Stimulated activated CD4-positive, alpha-beta T cell treated with anti-CD3 and anti-CD28 coated beads, Interleukin-1b, Interleukin-23, amount 100 ng/mL, for 1 hour (primary cell): ENCODE measurements at places on chromosomes 7 and 10.

- DNase-seq = no peak
Measured at GRCh38 chr7:29764227-29764626, 42.1 kb upstream of the WIPF3 start.

- peak; percentile 60 for DNase-seq
Measured at GRCh38 chr7:143305423-143306070, 10.4 kb upstream of the CLCN1 start.

DNA sequence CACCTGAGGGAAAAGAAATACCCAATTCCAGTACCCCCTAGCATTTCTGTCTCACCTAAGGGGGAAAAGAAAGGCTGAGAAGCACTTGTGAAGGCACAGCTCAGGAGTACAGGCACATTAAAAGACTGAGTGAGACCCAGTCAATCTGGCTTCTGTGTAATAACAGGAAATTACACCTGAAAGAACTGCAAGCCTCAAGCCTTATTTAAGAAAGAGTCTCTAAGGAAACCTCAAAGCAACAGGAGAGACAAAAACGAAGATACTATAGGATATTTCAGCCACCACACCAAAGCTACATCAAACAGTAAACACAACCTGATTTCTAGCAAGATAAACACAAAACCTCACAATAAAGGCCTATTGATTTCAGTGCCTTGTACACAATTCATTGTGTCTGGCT, 69.6 kb upstream of the CDK1 start:
- DNase-seq = no peak

- DNase-seq = no peak
Measured at GRCh38 chr7:36165059-36165458, 12.0 kb downstream of the EEPD1 start.

GRCh38 chr10:122271076-122271475, at the start of gene BTBD16:
BTBD16 (plus strand) TSS chr10:122271296; CDS start chr10:122275082, 3,786 bp downstream.
- DNase-seq = no peak

GRCh38 chr10:13337128-13337826, 10.8 kb downstream of the SEPHS1 start:
- DNase-seq = no peak

- no peak for DNase-seq
Measured at GRCh38 chr10:88538048-88538447, 45.1 kb downstream of the RNLS start.

DNA sequence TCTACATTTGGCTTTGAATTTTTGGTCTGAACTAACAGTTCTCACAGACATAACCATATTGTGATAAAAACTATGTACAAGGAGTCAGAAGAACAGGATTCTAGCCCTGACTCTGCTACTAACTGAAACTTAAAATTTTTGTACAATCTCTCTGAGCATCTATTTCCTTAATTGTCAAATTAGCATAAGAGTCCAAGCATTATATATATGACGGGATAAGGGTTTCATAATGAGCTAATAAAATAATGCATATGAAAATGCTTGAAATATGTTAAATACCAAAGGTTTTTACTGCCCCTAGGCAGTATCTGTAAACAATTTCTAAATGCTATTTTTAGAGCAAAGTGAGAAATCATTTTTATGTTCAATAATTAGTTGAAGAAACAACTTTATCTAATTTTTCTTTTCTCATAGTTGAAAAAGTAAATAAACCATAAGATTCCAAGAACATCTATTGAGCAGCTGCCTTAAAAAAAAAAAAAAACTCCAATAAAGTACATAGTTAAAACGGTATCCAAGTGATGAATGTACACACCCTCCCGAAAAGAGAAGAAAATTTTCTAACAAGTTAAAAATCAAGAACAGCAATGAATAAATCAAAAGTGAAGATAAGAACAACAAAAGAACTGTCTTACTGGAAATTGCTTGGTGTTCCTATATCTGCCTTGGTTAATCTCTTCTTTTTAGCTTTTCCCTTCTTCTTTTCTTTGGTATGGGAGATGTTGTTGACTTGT, 40.4 kb downstream of the LMOD2 start:
- DNase-seq = no peak

- DNase-seq = no peak
Measured at GRCh38 chr7:2307690-2308107, 6.5 kb downstream of the SNX8 start.

GRCh38 chr7:133714654-133715053, 412.5 kb upstream of the LRGUK start:
- no peak for DNase-seq

- DNase-seq = no peak
Measured at GRCh38 chr10:48439031-48439430, 132.6 kb downstream of the MAPK8 start.

GRCh38 chr10:102401735-102402511, 6.4 kb downstream of the NFKB2 start:
- DNase-seq = no peak

DNA sequence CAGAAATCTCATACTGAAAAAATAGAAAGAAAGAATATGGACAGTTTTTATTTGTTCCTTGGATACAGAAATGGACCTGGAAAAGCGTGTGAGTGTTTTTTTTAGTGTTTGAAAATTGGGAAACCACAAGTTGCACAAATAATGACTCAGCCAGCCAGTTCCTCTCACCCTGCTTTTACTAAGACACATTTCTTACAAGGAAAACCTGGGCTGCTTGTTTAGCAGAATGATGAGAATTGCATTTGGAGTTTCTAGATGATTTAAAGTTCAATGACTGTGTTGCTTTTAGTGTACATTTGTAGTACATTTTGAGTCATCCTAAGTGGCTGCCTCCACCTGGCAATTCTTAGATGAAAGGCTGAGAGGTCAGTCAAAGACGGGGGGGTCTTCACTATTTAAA, 218.7 kb downstream of the ABCA13 start:
- no peak for DNase-seq

GRCh38 chr7:112018305-112019030, 187.7 kb downstream of the DOCK4 start:
- no peak for DNase-seq

GRCh38 chr10:114363745-114364454, 40.4 kb downstream of the AFAP1L2 start:
- no peak for DNase-seq

GRCh38 chr7:48280100-48280499, 108.8 kb downstream of the ABCA13 start:
- no peak for DNase-seq

DNA sequence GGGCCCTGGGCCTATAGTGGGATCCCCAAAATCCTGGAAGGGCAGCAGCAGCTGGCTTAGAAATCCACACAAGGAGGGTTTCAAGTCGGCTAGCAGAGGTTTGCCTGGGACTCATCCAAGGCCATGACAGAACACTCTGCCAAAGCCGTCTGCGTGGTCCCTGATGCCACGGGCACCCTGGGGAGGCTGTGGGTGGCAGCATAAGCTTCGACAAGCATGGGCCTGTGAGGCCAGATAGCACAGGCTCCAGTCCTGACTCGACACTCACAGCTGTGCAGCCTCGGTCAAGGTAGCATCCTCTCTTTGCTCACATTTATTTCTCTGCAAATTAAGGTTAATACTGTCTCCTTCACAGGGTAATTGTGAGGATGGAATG, 138.3 kb downstream of the JCAD start:
- no peak for DNase-seq

GRCh38 chr10:73894245-73894971, 16.5 kb upstream of the PLAU start:
- DNase-seq = no peak

GRCh38 chr10:93629647-93630305, 17.4 kb downstream of the PDE6C start:
- no peak for DNase-seq

DNA sequence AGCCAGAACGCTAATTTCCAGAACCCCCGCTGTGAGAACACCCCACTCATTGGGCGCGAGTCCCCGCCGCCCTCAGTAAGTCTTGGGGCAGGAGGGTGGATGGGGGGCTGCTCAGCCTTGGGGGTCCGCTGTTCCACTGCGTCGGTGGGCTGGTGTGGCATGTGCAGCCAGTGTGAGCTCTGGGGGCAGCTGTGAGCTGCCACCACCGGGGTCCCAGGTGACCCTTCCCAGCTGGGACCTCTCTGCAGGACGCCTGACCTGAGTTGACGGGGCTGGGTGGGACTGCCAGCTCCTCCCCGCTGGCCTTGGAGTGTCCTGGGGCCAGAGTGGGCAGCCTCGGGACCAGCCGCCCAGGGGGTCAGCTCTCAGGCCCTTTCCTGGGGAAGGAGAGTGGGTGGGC, 27.2 kb downstream of the TTYH3 start:
- no peak for DNase-seq

DNA sequence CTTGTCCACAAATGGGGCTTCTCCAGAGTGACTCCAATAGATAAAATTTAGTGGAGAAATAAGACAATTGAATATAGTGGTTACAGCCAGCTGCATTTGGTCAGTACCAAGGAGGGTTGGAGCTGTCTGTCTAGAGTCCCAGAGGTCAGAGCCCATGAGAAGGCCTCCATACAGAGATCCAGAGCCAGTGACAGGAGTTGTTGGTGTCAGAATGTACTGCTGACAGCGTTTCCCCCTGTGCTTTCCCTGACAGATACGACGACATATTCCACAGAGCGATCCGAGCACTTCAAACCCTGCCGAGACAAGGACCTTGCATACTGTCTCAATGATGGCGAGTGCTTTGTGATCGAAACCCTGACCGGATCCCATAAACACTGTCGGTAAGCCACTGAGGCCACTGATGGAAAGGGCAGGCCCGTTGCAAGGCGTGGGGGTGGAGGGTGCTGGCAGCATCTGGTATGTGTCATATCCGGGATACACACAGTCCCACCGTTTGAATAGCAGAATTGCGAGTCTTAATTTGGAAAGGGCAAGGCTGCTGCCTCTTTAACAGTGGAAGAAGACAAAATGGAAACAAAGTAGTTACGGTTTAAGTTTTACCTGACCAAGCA, 483.6 kb downstream of the NRG3 start:
- no peak for DNase-seq

DNA sequence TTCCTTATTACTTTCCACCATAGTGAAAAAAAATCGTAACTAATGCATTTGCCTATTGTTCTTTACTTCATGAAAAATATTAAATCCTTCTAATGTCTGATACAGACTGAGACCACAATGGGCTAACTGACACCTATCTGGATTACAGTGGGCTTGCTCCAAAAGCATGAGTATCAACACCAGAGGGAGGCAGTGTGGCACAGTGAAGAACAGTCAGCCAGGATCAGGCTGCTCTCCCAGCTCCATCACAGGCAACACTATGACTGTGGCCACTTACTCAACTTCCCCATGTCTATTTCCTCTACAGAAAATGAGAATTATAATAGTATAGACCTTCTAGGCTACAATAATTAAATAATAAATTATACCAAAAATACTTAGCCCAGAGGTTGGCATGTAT, 97.2 kb downstream of the SLC25A13 start:
- DNase-seq = no peak

DNA sequence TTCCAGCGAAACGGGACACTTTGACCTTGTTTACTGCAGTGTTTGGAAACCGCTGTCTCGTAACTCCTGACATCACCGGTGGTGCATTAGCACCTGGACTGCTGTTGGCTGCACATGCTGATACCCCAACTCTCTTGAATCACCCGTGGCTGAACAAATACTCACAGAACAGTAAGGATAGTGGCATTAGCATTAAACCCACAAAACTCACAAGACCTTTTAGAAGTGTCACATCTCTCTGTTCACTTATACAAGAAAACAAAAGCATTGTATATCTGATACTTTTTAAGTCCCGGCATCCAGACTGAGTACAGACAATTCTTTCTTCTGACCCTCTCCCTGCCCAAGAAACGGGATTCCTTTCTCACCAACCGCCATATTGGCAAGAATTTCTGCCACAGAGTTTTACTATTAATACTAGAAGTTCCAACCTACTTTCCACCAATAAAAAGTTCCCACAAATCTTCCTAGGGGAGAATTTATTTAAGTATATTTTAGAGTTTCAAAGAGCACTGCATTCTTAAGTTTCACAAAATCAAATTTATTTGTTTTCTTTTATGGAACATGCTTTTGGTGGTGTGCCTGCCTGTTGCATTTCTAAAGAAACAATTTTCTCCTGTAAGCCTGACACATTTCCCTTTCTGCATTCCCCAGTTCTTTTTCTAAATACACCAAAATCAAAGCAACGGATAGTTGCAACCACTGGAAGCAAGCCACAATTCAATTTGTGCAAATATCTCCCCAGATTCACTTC, 208.4 kb upstream of the KLF14 start:
- DNase-seq = no peak

DNA sequence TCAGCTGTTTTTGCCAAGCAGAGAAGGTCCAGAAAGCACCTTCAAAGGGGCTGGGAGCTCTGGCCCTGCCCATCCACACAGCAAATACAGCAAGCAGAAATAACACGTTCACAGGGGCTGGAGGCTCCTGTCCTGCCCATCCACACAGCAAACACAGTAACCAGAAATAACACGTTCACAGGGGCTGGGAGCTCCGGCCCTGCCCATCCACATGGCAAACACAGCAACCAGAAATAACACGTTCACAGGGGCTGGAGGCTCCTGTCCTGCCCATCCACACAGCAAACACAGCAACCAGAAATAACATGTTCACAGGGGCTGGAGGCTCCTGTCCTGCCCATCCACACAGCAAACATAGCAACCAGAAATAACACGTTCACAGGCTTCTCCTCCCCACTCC, 558.1 kb downstream of the PTPRN2 start:
- no peak for DNase-seq

- DNase-seq = no peak
Measured at GRCh38 chr10:6786579-6787031, 206.5 kb upstream of the PRKCQ start.

GRCh38 chr10:122331615-122332446, 42.7 kb upstream of the PLEKHA1 start:
- DNase-seq = no peak

DNA sequence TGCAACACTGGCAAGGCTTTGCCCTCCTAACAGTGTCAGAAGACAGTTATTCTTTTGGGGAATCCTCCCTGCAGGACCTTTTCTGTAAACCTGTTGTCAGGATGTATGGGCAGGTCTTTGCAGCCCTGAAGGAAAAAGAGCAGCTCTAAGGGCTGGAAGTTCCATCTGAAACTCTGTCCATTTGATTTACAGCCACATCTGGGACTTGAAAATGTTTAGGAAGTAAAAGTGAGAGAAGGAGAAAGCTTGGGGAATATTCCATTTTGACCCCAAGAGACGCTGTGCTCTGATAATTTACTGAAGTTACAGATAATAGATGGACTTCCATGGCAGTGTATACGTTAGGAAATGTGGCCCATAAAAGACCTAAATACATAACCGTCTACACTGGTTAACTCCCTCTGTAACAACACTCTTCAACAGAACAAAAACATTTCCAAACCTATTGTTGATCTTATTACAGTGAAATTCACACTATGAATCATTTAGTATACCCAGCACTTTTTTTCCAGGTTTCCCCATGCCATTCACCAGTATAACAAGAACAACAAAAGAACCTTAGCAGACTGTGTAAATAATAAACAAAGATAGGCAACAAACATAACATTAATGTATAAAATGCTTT, 89.1 kb downstream of the KIAA1549 start:
- no peak for DNase-seq

GRCh38 chr7:157898802-157899505, 562.1 kb downstream of the DNAJB6 start:
- no peak for DNase-seq

- DNase-seq = no peak
Measured at GRCh38 chr7:116790025-116790424, 72.4 kb upstream of the CAPZA2 start.
